CD4-positive, alpha-beta T cell treated with Interleukin-4 for 4 hours (primary cell): ENCODE measurements at places on chromosomes 6 and 20.

GRCh38 chr6:18328540-18328939 is 58.6 kb upstream of the RNF144B start:
- DNase-seq = no peak

- no peak for DNase-seq
These were observed 8.8 kb downstream of the TRIM27 start for GRCh38 chr6:28914941-28915340.

DNA sequence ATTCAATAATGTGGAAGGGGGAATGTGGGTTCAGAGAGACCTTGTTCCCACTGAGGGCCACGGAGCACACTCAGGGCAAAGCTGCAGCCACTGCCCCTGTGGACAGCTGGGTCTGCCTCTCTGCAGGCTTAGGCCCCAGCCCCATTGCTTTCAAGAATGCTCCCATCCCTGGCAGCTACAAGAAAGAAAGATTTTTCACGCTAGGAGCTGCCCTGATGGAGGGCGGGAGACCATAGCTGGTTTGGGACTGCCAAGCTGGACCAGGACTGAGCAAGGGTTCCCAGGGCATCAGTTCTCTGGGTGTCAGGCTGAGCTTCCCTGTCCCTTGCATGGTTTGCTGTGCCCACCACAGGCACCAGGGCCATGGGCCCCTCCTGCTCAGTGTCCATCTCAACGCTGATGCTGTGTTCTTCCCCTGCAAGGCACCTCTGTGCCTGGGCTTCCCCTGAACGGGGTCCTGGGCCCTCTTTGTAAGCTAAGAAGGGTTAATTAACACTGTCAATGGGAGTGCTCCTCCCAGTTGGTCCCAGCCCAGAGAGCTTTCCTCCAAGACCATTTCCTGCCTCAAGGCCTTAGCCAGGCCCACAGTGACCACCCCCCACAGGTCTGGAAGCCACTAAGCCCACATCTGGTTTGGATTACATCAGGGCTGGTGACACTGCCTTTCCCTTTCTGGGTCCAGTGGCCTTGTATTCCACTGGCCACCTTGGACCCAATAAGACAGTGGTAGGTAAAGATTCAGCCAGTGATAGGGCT is 8.4 kb downstream of the FOXS1 start:
- no peak for DNase-seq

- DNase-seq = no peak
These were observed 198.9 kb downstream of the CLIC5 start for GRCh38 chr6:45816674-45817297.

DNA sequence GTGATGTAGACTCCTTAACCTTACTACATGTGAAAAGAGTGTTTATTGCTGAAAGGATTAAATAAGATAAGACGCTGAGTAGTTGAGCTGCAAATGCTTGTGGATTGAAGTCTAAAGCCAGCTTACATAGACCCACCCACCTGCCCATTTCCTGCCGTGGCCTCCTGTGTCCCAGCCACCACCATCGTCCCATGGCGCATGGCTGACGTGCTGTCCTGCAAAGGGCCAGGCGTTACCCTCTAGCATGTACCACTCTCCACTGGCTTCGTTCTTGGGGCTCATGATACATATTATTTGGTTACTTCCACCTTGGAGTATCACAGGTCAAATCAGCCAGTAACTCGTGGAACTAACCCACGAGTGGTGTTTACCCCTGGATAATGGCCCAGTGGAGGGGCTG is 181.8 kb downstream of the CDH4 start:
- no peak for DNase-seq

DNA sequence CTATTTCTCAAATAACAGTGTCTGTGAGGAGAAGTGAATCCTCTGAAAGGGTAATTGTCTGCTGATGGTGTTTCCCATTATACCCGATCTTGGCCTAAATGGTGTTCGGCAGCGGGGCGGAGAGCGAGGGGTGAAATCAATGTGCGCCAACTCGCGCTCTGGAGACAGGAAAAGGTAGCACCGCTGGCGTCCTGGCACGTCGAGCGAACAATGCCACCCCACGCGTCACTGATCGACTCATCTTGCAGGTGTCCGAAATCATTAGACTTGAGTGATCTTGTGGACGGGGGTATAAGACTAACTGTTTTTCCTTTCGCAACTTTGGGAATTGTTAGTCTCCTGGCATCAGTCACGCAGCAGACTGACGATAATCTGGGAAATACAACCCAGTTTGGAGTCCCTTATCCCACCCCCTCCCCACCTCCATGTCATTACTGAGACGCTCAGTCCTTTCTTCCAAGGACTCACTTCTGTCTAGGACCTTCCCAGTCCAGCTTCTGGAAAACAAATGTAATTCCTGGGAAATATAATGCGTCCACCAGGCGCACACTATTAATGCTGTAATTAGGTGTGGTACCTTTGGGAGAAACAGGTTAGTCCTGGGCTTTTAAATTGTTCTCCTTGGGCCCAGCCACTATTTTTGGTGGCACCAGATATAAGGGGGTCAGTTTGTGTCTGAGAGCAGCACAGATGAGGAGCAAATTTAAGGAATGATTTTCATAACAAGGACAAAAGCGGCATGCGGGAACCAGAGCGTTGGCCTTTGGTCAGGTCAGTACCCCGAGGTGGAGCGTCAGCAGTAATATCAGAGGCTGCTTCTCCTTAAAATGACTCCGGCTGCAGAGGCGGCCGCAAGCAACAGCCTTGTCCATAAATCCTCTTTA is 2.3 kb downstream of the LINC00237 start:
- no peak for DNase-seq

DNA sequence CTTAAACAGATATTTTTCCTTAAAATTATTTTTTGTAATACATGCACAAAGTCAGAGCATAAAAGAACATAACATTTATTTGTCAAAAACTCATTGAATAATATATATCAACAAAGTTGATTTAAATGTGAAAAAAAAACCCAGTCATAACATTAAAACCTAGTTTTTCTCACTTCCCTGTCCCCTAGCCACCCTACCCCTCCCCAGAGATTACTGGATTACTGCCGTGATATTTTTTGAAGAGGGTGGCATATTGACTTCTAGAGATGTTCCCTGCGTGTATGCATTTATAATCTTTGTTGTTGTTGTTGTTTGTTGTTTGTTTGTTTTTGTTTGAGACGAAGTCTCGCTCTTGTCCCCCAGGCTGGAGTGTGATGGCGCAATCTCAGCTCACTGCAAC is 52.4 kb upstream of the ARMC2 start:
- no peak for DNase-seq

GRCh38 chr6:101435038-101435437 is 41.5 kb downstream of the GRIK2 start:
- DNase-seq = no peak

GRCh38 chr6:40520678-40521077 is 66.5 kb downstream of the LRFN2 start:
- no peak for DNase-seq

DNA sequence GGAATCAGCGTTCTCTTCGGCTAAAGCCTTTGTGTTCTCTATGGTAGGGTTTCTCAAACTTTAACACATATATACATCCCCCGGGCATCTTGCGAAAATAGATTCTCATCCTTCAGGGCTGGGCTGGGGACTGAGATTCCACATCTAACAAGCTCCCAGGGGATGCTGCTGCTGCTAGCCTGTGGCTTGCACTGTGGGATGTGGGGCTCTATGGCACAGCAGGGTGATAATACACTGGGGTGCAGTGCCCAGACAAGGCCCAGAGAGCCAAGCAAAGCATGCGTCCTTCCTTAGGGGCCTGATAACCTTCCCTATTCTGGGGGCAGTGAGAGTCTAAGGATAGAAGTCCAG is 102.0 kb downstream of the LAMP5 start:
- DNase-seq = no peak

GRCh38 chr20:10921491-10922010 is 247.8 kb upstream of the JAG1 start:
- no peak for DNase-seq

GRCh38 chr6:154536999-154537398 is 26.5 kb upstream of the CNKSR3 start:
- no peak for DNase-seq

DNA sequence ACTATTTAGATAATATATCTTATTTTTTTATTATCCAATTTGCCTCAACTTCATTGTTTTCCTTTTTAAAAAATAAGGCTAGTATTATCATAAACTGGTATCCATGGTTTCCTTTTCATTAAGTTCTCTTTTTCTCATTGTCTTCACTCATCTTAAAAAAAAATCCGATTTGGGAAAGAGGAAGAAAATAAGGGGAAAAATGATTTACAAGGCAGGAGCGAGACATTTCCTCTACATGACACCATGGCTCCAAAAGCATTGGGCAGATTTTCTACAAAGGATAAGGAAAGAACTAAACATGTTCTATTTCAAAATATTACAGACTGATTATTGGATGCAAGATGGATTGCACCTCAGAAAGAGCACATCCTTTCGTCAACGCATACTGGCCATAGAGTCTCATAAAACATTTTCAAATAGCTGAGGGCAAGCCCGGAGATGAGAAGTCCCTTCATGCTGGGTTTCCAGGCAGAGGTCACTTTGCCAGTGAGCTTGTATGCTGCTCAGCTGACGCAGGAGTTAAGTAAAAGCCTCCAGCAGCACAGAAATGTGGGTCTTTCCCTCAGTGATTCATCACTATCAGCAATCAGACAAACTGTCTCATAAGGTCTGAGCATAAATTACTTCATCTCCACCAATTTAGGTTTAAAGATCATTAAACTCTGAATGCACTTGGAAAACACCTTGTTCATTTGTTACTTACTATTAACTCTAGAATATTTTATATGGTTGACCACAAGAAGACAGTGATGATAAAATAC is 129.0 kb upstream of the TNFAIP3 start:
- DNase-seq = peak; percentile 57

GRCh38 chr6:127103482-127103881 is 15.0 kb upstream of the RSPO3 start:
- DNase-seq = no peak

DNA sequence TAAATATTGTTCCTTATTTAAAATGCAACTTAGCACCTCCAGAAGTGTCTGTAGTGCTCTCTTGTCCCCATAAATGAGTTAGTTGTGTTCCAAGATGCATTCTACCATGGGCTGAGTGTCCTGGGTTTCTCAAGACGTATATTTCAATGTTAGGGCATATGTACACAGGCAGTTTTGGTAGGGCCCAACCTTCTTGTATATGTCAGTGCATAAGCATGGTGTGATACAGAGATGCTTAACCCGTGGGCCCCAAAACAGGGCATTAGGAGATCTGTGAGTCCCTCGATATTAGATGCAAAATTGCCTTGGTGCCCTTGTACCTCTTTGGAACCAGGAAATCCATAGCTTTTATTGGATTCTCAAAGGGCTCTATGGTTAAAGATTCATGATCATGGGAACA is 91.5 kb upstream of the HIVEP1 start:
- no peak for DNase-seq

GRCh38 chr6:101086473-101086872 is 205.3 kb upstream of the ASCC3 start:
- no peak for DNase-seq

DNA sequence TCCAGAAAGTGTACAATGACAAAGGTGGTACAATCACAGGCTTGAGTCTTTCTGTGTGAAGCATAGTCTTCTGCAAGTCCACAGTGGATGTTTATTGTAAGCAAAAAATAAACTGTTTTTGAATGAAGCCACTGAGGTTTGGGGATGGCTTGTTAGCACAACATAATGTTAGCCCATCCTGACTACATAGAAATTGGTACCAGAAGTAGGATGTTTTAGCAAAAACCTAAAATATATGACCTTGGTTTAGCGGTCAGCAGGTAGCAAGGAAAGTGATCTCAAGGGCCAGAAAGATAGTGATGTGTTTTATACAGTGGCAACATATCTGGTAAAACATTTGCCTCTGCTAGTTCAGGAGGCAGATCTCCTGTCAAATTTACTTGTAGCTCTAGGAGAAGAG is 15.8 kb downstream of the PLAGL1 start:
- no peak for DNase-seq

GRCh38 chr6:130069485-130069884 is 51.1 kb downstream of the L3MBTL3 start:
- DNase-seq = no peak

DNA sequence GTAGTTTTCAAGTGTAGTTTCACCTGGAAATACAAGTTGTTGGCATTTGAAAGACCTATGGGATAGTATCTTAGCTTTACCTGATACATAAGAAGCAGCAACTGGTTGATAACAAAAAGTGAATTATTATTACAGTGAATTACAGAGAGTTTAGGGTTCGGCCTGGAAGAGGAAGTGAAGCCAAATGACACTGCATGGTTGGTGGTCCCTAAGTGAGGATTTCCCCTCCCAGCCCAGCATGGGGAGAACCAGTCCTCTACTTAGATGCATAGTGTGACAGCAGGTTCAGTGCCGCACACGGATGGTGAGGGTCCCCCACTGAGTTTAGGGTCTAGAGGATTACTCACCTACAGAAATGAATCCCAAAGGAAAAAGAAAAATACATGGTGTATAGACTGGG is 18.1 kb downstream of the HLA-DPB1 start:
- no peak for DNase-seq

GRCh38 chr6:96460052-96460700 is 61.4 kb upstream of the UFL1 start:
- DNase-seq = no peak
